ENCODE measurements at places on chromosomes 11 and 22.

DNA sequence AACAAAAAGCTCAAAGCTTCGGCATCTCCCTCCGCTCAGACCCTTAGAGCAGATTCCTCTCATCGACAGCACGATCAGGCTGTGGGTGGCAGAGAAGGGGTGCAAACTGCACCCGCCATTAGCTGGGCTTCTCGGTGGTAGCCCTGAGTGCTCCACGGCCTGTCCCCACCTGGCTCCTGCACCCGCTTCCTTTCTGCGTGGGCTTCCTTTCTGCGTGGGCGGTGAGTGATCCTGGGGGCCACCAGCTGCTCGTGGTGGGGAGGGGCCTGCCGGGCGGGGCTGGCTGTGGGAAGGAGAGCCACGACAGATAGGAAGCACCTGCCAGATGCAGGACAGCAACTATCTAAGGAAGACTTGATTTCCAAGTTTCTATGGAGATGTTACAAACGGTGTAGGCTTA lies 55.0 kb downstream of the BRD1 start:
- no peak for DNase-seq

- DNase-seq: no peak
Measured at GRCh38 chr11:131964698-131965483, 594.5 kb downstream of the NTM start.

GRCh38 chr11:57643802-57644201 lies 5.9 kb downstream of the YPEL4 start:
- no peak for DNase-seq

DNA sequence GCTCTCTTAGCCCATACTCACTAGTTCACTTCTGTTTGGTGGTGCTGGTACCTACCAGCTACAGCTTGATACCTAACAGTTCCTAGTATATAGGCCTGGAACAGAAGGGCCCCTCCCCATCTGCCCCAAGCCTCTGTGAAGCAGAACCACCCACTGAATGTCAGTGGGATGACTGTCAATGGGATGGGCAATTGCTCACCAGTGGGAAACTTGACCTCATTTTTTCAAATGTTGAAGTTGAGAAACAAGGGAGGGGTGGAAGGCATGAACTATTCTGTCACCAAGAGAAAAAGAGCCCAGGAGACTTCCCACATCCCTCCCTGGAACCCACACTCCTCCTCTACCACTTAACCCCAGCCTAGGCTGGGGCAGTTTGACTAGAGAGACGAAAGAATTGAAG lies at the start of gene NLRP10:
NLRP10 (minus strand) TSS at position 62 of the 400 bp plus-strand sequence. CDS start 1,952 bp downstream, outside the sequence.
- DNase-seq: no peak

DNA sequence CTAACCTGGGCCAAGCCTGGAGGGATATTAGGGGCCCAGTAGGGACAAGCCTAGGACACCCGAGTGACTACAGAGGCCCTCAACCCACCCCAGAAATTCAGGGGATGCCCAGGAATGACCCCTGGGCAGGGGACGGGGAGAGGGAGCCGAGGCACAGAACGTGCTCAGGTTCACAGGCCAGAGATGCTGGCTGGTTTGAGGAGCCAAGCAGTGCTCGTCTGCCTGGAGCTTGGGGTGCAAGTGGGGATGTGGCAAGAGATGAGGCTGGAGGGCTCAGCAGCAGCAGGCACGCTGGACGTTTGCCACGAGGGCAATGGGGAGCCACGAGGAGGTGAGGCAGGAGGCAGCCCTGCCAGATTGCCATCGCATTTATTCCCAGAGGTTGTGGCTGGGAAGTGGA lies 34.0 kb upstream of the EMID1 start:
- no peak for DNase-seq

- DNase-seq: no peak
Measured at GRCh38 chr11:17388609-17389210, at the start of gene KCNJ11. TSS of gene KCNJ11 (minus strand) at chr11:17388659. CDS start at chr11:17388091, 568 bp downstream.

DNA sequence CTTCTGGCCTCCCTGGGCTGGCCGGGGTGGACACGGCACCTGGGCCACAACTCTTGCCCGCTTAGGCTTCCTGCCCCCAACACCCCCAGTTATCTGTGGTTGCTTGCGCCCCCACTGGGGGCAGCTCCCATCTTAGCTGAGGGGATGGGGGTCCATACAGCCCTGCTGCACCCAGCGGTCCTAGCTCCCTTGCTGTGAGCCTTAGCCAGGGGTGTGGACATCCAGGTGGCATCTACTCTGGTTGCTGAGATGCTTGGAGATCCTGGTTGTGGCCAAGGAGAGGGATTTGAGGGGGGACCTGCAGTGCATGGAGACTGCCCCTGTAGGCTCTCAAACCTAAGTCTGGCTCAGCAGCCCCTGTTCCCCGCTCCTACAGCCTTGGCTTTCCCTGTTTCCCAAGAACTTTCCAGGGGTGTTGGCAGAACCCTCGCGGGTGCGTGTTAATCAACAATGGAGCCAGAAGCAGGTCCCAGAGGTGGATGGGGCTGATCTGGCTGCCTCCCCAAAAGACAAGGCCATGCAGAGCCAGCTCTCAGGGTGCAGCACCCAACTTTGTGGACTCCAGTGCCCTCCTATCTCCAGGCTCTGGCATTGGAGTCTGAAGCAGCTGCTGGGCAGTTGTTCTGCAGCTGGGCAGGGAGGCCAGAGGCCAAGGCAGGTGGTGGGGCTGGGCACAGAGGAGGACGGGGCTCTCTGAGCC lies 3.3 kb downstream of the KCNQ1 start:
- no peak for DNase-seq

DNA sequence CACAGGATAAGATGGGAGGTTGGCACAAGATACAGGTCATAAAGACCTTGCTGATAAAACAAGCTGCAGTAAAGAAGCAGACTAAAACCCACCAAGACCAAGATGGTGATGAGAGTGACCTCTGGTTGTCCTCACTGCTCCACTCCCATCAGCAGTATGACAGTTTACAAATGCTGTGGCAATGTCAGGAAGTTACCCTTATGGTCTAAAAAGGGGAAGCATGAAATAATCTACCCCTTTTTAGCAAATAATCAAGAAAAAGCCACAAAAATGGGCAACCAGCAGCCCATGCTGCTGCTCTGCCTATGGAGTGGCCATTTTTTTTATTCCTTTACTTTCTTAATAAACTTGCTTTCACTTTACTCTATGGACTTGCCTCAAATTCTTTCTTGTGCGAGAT lies 8.7 kb upstream of the PIWIL4 start:
- no peak for DNase-seq

DNA sequence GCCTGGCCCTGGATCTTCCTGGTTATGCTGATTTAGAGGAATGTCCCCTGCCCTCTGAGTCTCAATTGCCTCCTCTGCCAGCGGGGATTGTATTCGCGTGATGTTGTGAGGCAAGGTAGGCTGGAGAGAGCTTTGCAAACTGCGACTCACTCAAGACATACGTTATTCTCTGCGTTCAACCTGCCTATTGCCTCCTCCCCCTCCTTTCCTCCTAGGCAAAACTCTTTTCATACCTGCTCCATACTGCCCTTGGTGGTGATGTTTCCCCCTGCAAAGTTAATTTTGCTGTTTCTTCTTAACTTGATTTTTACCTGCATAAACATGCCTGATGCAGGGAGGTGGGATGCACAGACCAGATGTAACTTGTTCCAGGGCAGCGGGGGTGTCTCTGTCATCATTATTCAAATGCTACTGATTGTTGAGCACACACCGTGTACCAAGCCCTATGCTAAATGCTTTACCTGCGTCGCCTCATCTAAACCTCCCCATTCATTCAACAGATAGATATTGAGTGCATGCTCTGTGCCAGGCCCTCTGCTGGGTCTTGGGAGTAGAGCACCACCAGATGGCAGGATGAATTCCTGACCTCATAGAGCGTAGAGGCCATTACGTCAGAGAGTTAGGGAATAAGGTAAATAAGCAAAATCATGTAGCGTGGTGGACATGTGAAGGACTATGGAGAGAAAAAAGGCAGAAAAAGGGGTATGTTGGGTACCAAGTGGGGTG lies 29.0 kb downstream of the SGSM1 start:
- no peak for DNase-seq

DNA sequence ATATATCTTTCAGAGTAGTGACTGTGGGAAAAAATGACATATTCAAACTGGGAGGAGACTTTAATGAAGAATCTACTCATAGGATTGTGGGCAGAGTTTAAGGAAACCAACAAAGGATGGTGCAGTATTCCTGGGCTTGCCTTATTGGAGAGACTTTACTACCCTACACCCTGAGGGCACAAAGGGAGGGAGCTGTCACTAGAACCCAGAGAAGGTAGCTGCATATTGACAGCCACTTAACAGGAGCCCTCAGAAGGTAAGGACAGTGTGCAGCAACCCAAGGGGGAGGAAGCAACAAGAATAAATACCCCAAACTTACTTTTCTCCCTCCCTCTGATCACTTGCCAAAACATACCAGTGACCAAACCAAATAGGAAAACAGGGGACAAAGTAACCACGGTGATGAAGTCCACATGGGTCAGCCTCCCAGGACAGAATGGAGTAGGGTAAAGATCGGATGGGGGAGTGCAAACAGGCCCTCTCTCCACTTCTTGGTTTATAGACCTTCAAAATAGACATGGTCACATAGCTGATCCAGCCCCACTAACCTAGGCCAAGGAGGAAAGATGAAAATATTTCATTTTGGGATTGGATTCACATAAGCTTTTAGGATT lies 121.8 kb upstream of the SESN3 start:
- DNase-seq: no peak

DNA sequence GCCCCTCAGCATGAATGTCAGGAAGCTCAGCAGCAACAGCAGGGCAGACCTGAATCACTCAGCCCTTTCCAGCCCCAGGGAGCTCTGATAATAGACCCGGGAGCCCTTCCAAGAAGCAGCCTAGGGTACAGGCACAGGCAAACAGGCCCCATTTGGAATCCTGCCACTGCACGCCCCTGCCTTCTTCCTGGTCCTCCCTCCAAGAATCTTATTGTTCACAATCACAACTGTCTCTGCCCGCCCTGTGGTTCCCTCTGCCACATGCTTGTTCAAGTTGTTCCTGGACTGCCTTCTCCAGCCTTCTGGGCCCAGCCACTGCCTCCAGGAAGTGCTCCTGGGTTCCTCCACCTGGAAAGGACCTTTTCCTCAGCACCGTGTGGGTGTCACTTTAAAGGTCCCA lies 54.6 kb downstream of the LRRC32 start:
- DNase-seq: no peak

GRCh38 chr11:103700622-103701021 lies 335.8 kb upstream of the DDI1 start:
- DNase-seq: no peak

- no peak for DNase-seq
Measured at GRCh38 chr11:2768471-2769408, 68.9 kb upstream of the KCNQ1OT1 start.

DNA sequence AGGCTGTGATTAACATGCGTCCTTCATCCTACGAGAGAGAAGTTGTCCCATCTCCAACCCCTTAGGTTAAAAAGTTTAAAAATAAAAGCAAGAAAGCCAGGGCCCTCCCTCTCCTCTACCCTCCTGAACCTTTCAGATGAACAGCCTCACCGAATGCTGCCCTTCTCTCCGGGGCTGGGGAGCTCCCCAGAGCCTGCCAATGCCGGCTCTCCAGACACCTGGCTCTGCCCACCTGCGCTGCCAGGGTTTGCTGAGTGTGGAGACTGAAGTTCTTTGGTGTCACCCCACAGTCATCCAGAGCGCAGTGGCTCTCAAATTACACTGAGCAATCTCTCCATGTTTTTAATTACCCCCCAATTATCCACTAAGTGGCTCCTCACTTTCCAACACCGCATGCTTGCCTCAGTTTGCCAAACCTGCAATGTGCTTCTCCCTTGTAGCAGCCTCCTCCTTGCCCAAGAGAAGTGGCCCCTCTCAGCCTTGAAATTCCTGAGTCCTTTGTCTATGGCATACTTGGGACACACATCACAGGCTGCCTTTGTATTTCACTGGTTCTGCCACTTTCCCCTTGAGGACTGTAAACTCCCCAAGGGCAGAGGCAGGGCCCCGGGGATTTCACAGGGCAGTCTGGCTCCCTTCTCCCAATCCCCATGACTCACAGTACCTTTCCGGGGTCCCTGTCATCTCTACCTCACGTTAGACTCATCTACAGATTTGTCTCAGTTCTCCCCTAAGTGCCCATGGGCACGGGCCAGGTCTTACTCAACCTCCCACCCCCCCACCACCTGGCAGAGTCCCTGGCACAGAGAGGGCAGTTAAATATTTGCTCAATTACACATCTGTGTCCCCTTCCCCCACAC lies 2.0 kb downstream of the MYH9 start:
- DNase-seq: peak; percentile 43
